ENCODE measurements at places on chromosomes 2 and 18.

DNA sequence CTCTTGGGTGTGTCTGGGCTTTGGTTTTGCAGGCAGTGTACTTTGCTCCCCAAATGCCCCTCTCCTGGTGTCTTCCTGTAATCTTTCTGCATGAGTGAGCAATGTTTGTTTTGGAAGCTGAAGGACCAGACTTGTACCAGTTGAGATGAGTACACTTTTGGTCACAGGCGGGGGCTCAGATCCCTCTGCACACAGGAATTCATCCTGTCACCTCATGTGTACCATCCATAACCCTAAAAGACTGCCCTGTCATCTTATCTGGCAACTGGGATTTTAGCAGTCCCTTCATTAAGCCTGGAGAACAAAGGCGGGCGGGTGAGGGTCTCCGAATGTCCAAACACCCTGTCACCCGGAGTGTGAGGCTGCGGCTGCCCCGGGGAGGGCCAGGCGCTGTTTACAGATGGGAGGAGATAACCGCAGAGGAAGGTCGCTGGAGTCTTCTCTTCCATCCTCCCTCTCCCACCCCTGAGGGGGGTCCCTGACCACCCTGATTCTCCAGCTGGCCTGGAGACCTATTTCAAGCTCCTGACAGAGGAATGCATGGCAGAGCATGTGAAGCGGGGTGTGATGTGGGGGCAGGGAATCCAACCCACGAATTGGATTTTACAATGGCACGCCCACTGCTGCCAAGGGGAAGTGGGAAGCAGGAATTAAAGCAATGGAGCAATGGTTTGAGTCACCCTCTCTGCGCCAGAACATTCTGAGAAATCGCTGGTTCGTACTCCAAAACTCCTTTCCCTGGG lies 158.2 kb upstream of the MYCN start:
- no peak for DNase-seq

- no peak for DNase-seq
Measured at GRCh38 chr18:70418546-70419311, 129.9 kb downstream of the SOCS6 start.

DNA sequence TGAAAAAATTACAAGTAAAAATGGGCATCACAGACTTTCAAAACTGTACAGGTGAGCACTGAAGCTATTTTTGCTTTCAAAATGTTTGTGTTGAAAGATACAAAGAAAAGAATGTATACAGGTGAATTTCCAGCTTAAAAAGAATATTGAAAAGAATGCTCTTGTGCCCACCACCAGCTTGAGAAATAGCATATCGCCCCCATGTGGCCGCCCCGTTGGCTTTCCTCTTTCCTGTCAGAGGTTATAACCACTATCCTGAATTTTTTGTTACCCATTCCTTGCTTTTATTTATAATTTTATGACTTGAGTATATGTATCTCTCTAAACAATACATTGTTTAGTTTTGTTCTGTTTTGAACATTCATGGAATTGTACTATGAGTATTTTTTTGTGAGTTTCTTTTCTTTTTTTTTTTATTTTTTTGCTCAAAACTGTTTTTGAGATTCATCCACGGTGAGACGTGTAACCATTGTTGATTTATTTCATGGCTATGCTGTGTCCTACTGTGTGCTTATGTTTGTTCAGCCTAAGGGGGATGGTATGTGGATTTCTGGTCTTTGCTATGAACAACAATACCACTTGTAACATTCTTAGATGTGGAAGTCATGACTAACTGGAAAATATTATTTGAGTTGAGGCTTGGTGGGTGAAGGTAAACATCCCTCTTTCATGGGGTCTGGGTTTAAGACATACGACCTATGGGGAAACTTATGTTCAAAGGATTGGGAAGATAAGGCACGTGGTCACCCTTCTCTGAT lies 11.6 kb downstream of the TRPM8 start:
- DNase-seq = no peak

DNA sequence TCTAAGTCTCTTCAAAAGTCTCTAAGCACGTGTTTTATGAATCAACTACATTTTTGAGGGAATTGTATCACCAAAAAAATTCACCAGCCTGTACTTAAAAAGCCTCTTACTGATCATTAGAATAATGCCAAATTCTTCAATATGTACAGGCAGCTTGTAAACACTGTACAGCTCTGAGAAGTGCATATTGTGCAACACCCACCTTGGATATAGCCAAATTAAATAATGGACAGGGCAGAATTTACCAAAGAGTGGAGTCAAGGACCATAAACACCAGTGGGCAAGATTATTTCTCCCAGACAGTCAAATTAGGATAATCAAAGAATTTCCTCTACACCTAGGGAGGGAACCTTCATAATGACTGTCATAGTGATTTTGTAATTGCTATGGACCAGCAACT lies 338.2 kb downstream of the NR4A2 start:
- no peak for DNase-seq

DNA sequence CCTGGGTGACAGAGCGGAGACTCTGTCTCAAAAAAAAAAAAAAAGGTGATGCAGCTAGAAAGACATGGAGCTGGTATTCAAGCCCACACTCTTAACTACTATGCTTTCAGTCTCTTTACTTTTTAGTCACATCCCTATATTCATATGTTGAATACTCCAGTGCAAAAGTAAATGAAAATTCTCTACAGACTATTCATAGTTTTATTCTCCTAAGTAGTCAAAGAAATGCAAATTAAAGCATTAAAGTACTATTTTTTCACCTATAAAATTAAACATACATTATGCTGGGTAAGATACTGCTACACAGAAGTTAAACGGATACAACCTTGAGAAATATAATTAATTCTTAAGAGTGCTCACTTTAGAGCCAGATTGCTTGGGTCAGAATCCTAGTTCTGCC lies 7.6 kb downstream of the CUL3 start:
- no peak for DNase-seq

DNA sequence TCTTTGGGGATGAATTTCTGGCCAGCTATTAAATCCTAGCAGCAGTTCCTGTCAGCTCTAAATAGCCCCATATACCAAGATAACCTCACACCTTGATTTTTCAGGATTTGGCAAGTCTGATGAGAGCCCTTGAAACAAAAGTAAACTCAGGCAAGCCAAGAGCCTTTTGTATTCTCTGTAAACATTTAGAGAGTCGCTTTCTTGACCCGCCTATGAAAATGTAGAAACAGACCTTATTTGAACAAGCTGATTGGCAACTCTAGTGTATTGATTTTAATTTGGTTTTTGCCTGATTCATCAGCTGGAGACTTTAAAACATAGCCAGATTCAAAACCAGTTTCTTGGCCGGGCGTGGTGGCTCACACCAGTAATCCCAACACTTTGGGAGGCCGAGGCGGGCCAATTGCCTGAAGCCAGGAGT lies 43.4 kb downstream of the CABLES1 start:
- DNase-seq = no peak

GRCh38 chr2:218188528-218188927 lies 21.8 kb upstream of the CXCR1 start:
- DNase-seq = no peak

DNA sequence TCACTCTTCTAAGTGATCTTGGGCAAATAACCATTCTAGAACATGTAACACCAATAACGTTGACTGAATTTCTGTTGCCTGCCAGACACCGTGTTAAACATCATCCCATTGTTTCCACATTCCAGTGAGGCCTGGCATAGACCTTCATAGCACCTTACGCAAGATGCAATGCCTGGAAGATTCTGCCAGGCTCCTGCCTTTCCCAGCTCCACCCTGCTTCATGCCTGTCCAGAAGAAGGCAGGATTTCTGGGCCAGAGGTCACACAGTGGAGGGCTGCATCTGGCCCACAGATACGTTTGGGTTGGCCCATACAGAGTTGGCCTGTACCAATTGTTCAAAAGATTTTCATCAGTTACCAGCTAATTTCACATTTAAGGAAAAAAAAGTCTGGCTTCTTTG lies 46.3 kb downstream of the EN1 start:
- DNase-seq = no peak

DNA sequence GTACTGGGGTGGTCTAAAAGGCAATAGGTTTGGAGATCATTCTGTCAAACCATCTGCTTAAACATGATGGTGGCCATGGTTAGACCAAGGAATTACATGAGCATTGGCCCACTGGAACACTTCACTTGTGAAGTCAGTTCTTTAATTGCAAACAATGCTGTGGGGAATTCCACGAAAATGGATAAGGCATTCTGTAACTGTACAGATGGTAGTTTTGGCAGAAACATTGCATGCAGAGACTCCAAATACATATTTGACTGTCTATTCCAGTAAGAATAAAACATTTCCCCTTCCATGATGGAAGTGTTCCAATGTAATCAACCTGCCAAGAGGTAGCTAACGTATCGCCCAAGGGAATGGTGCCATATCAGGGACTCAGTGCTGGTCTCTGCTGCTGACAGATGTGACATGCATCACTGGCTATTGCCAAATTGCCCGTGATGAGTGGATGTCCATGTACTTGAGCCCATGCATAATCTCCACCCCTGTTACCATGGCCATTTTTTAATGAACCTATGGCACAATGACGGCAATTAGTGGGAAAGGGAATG lies 417.9 kb downstream of the CDH7 start:
- no peak for DNase-seq

GRCh38 chr18:10475276-10475653 lies 20.8 kb downstream of the APCDD1 start:
- no peak for DNase-seq

GRCh38 chr2:216351172-216351925 lies 20.9 kb downstream of the MARCHF4 start:
- DNase-seq = no peak

- DNase-seq = no peak
Measured at GRCh38 chr2:144362401-144362800, 157.5 kb downstream of the ZEB2 start.

DNA sequence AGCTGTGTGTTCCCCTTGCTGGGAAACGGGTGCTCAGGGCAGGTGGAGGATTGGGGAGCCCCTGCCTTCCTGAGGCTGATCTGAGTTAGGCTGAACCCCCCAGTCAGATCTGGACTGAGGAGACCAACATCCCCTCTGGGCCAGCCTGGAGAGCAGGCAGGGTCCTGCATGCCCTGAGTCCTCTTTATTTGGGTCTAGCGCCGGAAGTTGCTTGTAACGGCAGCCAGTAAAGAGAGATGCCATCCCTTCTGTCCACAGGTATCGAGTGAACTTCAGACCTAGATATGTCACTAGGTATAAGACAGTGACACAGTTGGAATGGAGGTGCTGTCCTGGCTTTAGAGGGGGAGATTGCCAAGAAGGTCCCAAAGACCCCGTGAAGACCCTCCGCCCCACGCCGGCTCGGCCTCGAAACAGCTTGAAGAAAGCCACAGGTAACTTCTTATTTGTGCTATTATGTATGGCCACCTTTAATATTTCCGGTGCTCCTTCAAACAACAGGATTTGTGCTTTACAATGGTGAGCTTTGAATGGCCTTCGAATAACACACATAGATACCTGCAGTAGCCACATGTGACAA lies 38.0 kb downstream of the EMILIN2 start:
- no peak for DNase-seq

GRCh38 chr18:46916551-46917107 lies 678 bp downstream of the PIAS2 start:
- peak; percentile 23 for DNase-seq

DNA sequence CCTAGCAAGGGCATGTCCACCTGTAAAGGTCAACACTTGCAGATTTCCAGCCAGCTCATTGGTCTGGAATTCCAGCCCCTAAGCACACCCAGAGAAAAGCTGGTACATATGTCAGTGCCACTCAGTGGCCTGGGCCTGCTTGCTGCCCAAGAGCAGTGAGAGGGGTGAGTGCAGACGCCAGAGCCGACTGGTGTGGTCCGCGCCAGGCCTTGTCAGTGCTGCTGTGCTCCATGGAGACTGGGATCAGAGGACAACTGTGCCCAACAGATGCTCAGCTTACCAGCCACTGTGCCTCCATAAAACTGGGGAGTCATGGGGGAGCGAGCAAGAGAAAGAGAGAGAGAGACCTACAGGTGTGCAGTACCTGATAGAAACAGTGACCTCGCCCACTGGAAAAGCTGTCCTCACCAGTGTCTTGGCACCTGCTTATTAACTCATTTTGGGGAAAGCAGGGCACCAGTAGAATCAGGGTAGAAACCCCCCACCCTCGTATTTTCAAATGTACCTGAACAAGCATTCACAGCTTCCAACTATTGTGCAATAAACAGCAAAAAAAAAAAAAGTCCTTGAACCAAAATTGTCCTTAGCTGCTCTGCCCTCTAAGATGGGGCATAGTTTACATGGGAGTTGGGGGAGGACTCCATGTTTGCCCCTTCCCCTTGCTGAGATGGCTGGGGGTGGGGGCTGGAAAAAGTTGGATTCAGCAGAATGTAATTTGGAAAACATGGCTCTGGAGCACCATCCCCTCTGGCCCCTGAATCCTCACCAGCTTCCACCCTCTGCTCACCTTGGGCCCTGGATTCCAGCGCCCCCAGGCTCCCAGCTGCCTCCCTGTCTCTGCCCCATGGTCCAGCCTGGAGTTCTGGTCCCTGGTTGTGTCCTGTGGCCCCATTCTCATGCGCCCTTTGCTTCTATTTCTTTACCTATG lies 1.4 kb upstream of the SP140L start:
- DNase-seq = no peak

DNA sequence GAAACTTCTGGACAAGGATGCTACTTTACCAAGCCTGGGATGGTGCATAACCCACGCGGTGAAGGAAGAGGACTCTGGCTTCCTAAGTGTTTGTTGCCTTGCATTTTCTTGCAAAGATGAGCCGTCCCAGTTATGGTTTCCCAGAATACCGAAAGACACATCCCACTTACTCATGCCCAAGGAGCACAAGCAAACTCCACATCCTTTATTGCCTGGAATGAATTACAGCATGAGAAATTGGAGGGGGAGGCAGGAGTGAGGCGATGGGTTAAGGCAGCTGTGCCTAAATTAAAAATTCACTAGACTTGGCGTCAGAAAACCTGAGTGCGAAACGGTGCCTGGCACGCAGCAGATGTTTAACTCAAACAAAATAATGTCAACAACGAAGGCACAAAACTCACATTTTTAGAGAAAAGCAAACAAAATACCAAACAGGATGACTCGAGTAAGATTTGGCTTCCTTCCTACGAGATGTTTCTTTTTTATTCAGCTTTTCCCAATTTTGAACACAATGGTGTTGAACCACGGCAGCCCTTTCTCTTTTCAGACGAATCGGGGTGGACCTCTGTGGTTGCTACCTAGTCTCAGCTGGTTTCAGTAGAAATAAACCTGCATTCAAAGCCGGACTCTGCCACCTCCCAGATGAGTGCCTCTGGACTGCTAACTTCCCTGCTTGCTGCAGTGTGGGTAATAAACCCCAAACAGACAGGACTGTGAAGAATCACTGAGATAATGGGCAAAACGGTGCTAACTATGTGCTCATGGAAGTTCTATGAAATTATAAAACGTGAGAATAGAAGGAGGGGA lies 100.3 kb upstream of the NCK2 start:
- DNase-seq = no peak

DNA sequence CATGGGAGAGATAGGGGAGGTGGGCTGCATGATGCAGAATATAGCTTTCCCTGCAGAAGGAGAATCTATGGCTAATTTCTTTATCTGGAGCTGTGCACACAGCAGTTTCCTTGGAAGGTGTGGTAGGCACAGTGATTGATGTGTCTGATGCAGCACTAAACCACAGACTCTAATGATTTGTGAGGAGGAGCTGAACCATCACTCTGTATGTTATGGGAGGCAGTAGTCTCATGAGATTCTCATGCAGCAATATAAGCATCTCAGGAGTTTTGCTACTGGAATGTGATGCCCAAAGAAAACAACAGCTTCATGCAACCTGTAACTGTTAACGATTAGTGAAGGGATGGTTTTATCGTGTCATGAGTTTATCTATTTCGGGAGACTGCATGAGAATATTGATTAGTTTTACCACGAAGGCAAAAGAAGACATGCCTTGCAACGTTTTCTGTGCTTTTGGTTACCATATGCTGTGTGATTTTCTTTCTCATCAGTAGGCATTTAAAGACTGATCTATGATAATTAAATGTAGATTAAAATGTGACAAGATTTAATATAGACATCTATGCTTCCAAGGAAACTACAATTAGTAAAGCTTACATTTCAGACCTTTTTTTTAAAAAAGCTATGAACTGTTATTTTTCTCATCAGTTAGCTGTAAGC lies 286.8 kb downstream of the ARL6IP6 start:
- DNase-seq = no peak
